Left ventricle myocardium inferior (tissue), 1 donor: ENCODE measurements at places on chromosomes 7 and 10.

GRCh38 chr7:101321491-101322401 is at the start of gene IFT22:
IFT22 (minus strand) TSS chr7:101321812; CDS start chr7:101321709, 103 bp downstream.
- peak; percentile 92 for DNase-seq

DNA sequence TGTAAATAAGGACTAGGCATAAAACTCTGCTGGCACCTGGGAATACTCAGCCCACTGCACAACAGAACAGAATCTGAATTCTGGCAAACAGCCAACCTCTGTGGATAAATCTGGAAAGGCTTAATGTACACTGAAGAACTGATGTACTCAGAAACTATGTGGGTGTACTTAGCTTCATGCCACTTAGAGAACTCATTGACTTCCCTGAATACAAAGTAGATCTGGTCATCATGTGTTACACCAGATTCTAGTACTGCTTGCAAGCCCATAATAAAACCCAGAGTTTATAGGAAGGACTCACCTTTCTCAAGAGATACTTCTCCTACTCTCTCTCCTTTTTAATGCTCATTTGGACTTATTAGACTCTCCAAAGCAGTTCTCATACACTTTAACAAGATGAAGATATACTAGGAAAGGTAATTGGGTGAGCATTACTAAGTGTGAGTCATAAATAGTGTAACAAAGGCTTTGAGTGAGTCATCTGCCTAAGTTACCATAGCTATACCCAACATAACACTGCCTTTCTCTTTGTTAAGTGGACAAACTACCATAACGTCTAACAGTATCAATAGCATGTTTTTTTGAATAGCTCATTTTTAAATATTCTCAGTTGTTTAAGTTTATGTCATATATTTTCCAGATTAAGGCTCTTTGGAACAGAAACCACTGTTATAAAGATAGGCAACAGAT is 309.1 kb downstream of the MDFIC start:
- DNase-seq, result no peak

DNA sequence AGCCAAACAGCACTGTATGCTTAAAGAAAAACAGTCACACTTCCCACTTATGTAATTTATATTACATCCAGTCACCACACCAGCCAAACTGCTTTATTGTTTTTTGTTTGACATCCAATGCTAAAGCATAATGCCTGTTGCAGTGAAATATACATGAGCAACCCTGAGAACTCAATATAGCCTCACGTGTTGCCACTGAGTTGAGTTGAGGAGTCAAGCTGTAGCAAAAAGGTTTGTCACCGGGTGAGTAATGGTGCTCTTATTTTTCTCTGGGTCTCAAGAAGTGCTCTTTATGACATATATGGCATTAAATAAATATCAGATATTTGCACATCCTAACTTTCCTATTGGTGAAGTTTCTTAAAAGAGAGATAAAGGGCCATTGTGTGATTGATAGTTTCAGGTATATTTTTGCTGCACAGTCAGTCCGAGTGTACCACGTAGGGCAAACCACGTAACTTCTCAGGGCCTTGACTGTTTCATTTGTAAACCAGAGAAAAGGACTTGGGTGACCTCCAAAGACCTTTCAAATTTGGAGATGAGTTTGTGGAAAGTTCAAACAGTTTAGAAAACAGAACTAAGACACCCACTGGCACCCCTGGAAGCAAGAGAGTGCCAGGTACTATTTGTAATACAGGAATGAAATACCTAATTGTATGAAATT is 168.5 kb downstream of the CFTR start:
- no peak for DNase-seq

DNA sequence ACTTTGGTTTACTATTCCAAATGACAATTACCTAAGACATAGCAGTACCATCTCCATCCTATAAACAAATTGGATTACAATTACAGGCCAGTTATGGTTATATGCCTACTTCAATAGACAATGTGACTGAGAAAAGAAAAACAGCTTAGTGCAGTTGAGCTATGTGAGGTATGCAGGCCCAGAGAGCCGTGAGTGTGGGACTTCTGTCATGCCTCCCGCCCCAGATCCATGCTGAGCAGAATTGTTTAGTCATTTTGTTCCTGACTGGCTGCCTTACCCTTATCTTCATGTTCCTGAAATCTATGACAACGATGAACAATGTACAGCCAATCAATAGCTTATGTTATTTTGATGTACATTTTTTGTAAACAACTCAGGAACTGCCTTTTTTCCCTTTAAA is 21.7 kb downstream of the LARP4B start:
- DNase-seq, result peak; percentile 32

- no peak for DNase-seq
Measured at GRCh38 chr10:84213076-84213475, 12.3 kb downstream of the LRIT2 start.

DNA sequence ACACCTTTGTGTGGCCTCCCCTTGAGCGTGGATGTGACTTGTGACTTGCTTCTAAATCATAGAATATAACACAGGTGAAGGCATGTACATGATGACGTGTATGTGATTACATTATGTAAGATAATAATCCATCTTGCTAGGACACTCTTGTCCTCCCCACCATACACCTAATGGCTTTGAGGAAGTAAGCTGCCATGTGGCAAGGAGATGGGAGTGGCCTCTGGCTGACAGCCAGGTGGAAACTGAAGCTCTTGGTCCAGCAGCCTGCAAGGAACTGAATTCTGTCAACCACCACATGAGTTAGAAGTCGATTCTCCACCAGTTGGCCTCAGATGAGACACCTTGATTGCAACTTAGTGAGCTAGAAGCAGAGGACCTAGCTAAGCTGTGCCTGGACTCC is 67.4 kb upstream of the ELN start:
- no peak for DNase-seq

- DNase-seq, result no peak
Measured at GRCh38 chr10:131318814-131319213, 7.3 kb upstream of the TCERG1L start.

DNA sequence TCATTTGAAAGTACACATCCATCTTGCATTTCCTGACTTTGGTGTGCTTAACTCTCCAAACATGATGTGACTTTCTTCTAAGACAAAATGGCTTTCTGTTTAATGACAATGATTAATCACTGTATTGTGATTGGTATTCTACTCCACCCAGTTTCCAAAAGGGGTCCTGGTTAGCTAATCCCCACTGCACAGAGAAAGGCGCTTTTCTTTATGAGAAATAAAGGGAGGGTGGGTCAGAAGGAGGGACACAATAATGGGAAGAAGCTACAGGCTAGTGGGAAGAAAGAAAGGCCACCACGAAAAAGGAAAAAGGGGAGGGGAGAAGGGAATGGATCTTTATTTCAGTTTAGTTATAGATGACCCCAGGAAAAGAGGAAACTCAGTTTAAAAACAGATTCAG is 69.2 kb downstream of the PRTFDC1 start:
- DNase-seq, result no peak
